Articular chondrocyte of knee joint (primary cell): ENCODE measurements at places on chromosomes 6 and 20. TPM values are rescaled to one million over a fixed set of nuclear protein-coding genes. Genes with fewer than 3 reads are reported as not detected.

NEURL2 gene
- 2.7 and 4.8 TPM in 2 replicates for total RNA-seq

ZNF391 gene
- 4.3 and 5.7 TPM in 2 replicates for total RNA-seq

SMOC2 gene
- total RNA-seq: 120 and 164 TPM in 2 replicates

CLPSL2 gene
- not detected in 2 replicates for total RNA-seq

GUCA1A gene
- total RNA-seq: 0.11 TPM in 1 of 2 replicates, not detected in the other

IP6K3 gene
- total RNA-seq: not detected in 2 replicates

NKX2-4 gene
- total RNA-seq: not detected in 2 replicates

LZTS3 gene
- 1.7 and 2.9 TPM in 2 replicates for total RNA-seq

KIF6 gene
- total RNA-seq: 0.76 and 0.78 TPM in 2 replicates

PBOV1 gene
- total RNA-seq: not detected in 2 replicates

RPL10A gene
- 1,173 and 1,532 TPM in 2 replicates for total RNA-seq

WFDC12 gene
- total RNA-seq: not detected in 2 replicates

NRM gene
- 3.5 and 4.4 TPM in 2 replicates for total RNA-seq

NMBR gene
- total RNA-seq: not detected in 2 replicates

MRAP2 gene
- 27.2 and 36.6 TPM in 2 replicates for total RNA-seq

GSTA2 gene
- not detected in 2 replicates for total RNA-seq

SEMG2 gene
- not detected in 2 replicates for total RNA-seq

PRR18 gene
- 0.13 TPM in 1 of 2 replicates, not detected in the other for total RNA-seq

TBPL1 gene
- 32.1 and 65.8 TPM in 2 replicates for total RNA-seq

PTCRA gene
- not detected in 2 replicates for total RNA-seq

C6orf118 gene
- total RNA-seq: not detected in 2 replicates

GSTA1 gene
- total RNA-seq: 0.26 TPM in 1 of 2 replicates, not detected in the other

LY6G6D gene
- not detected in 2 replicates for total RNA-seq

GHRH gene
- total RNA-seq: not detected in 2 replicates

FAM184A gene
- 0.65 and 1.8 TPM in 2 replicates for total RNA-seq

DDX43 gene
- 2.8 and 4.6 TPM in 2 replicates for total RNA-seq

SFT2D1 gene
- 29.5 and 31.8 TPM in 2 replicates for total RNA-seq

LRRC73 gene
- 0.32 and 0.39 TPM in 2 replicates for total RNA-seq

IPCEF1 gene
- total RNA-seq: 0.13 and 0.22 TPM in 2 replicates

SIRPB1 gene
- total RNA-seq: not detected in 2 replicates

PLA2G7 gene
- not detected in 2 replicates for total RNA-seq

BEND6 gene
- 27.1 and 33.3 TPM in 2 replicates for total RNA-seq

C6orf132 gene
- 3.2 and 3.8 TPM in 2 replicates for total RNA-seq

HLA-DQA2 gene
- not detected in 2 replicates for total RNA-seq

PI3 gene
- total RNA-seq: 0.32 TPM in 1 of 2 replicates, not detected in the other

C6orf58 gene
- not detected in 2 replicates for total RNA-seq

KIF25 gene
- total RNA-seq: not detected in 2 replicates

MUC21 gene
- not detected in 2 replicates for total RNA-seq

TULP4 gene
- 160 and 165 TPM in 2 replicates for total RNA-seq

HUS1B gene
- 0.54 and 1.0 TPM in 2 replicates for total RNA-seq

C6orf15 gene
- not detected in 2 replicates for total RNA-seq

SDCBP2 gene
- total RNA-seq: 1.7 TPM in 2 replicates

CRISP2 gene
- not detected in 2 replicates for total RNA-seq

HSPA1L gene
- 1.0 and 1.4 TPM in 2 replicates for total RNA-seq

LRRC1 gene
- total RNA-seq: 6.1 and 8.1 TPM in 2 replicates

OLIG3 gene
- not detected in 2 replicates for total RNA-seq
